ENCODE measurements at places on chromosomes 2 and 18.

- DNase-seq: no peak
Measured at GRCh38 chr2:172962824-172963223, 112.8 kb upstream of the MAP3K20 start.

DNA sequence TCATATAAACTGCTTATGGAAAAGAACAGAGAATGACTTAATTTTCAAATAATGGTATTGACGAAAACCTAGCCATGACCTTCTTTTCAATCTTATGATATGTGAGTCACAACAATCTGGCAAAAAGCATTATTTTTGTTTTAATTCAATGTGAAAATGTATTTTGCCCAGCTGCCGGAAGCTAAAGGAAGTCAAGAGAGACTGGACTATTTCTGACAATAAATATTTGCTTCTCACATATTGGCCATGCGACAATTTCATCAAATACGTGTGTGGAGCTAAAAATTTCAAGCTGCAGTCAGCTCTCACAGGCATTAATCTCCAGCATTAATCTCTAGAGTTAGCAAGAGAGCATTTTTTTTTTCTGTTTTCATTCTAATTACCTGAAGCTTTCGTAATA, 881.0 kb downstream of the CPS1 start:
- no peak for DNase-seq

- no peak for DNase-seq
Measured at GRCh38 chr18:59593291-59593717, 103.9 kb downstream of the CCBE1 start.

DNA sequence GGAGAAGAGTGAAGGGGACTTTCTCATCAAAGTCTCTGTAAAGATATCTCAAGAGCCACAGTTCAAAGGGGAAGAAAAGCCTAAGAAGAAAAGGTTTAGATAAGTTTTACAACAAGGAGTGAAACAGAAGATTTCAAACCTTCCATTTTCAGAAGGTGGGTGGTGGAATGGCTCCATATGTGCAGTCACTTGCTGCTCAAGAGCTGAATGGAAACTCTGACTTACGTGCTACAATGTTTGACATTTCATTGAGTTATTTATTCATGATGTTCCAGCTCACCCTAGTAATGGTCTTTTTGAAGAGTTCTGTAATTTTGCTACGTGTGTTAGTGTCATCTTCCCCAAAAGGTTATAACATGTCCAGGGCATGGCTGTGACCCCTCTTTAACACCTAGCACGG, 21.7 kb downstream of the LCT start:
- no peak for DNase-seq

Measured in CD4-positive, alpha-beta T cell treated with Interleukin-10 for 1 hour (primary cell).